ENCODE measurements at places on chromosomes 2 and 18. TPM values are rescaled to one million over a fixed set of nuclear protein-coding genes. Genes with fewer than 3 reads are reported as not detected.

The SLC38A11 gene
- polyA plus RNA-seq = 0.18 TPM

The GPR55 gene
- 0.03 TPM for polyA plus RNA-seq

The GNAL gene
- polyA plus RNA-seq = 28.0 TPM

The EVA1A gene
- 0.83 TPM for polyA plus RNA-seq

The MRPS9 gene
- polyA plus RNA-seq = 61.8 TPM

The SLC4A3 gene
- 0.60 TPM for polyA plus RNA-seq

The QPCT gene
- polyA plus RNA-seq = 2.5 TPM

The MROH2A gene
- not detected for polyA plus RNA-seq

The ITGA4 gene
- polyA plus RNA-seq = 0.20 TPM

The PFN4 gene
- polyA plus RNA-seq = 1.2 TPM

The DPP10 gene
- not detected for polyA plus RNA-seq

The C2orf15 gene
- 0.16 TPM for polyA plus RNA-seq

The KLHL41 gene
- polyA plus RNA-seq = 3,023 TPM

The DYNAP gene
- polyA plus RNA-seq = not detected

The IL1F10 gene
- polyA plus RNA-seq = not detected

The RAX gene
- not detected for polyA plus RNA-seq

The FAM237A gene
- not detected for polyA plus RNA-seq

The HTR2B gene
- not detected for polyA plus RNA-seq

The MC5R gene
- not detected for polyA plus RNA-seq

The SFT2D3 gene
- polyA plus RNA-seq = 1.5 TPM

The DNAJC5G gene
- not detected for polyA plus RNA-seq

The AQP12A gene
- polyA plus RNA-seq = not detected

The CYTIP gene
- polyA plus RNA-seq = 0.21 TPM

The LBX2 gene
- polyA plus RNA-seq = 0.68 TPM

The HTRA2 gene
- polyA plus RNA-seq = 24.2 TPM

The UGT1A10 gene
- not detected for polyA plus RNA-seq

The NYAP2 gene
- polyA plus RNA-seq = 0.03 TPM
